ENCODE measurements at places on chromosomes 5 and 9. TPM values are rescaled to one million over a fixed set of nuclear protein-coding genes. Genes with fewer than 3 reads are reported as not detected.

The ITK gene
- total RNA-seq: not detected

The AJM1 gene
- total RNA-seq: 1.8 TPM

The GLIPR2 gene
- total RNA-seq: 47.8 TPM

The MYMK gene
- not detected for total RNA-seq

The NRG2 gene
- 0.51 TPM for total RNA-seq

The TYRP1 gene
- total RNA-seq: 0.17 TPM

The DNAI1 gene
- total RNA-seq: not detected

The SAXO1 gene
- 0.17 TPM for total RNA-seq

The ANKRD18B gene
- 0.17 TPM for total RNA-seq

The CHSY3 gene
- total RNA-seq: 1.3 TPM

The GABRA1 gene
- not detected for total RNA-seq

The CDO1 gene
- total RNA-seq: 6.9 TPM

The ANGPTL2 gene
- total RNA-seq: 163 TPM

The IFNE gene
- 6.6 TPM for total RNA-seq

The PCDHA5 gene
- total RNA-seq: not detected

The SPATA6L gene
- total RNA-seq: 1.2 TPM

The NUTM2G gene
- not detected for total RNA-seq

The CTXN3 gene
- not detected for total RNA-seq

The ELOVL7 gene
- total RNA-seq: under 0.01 TPM

The FYB1 gene
- under 0.01 TPM for total RNA-seq

The IFNA21 gene
- not detected for total RNA-seq

The TGFBI gene
- 270 TPM for total RNA-seq

The SHOC1 gene
- under 0.01 TPM for total RNA-seq

The ADGRD2 gene
- not detected for total RNA-seq

The ABLIM3 gene
- total RNA-seq: 48.1 TPM

The PCDHB11 gene
- total RNA-seq: 0.77 TPM

The RASEF gene
- 1.2 TPM for total RNA-seq

The SHISAL2B gene
- total RNA-seq: not detected

The NXNL2 gene
- total RNA-seq: 1.3 TPM

The WNT8A gene
- not detected for total RNA-seq

The HBEGF gene
- 1.8 TPM for total RNA-seq

The GTF3C5 gene
- total RNA-seq: 32.4 TPM

The SHC3 gene
- 7.7 TPM for total RNA-seq

The FOXE1 gene
- total RNA-seq: not detected

The CDH9 gene
- total RNA-seq: not detected

The ARID3C gene
- under 0.01 TPM for total RNA-seq

The FBP2 gene
- total RNA-seq: not detected

The GABRG2 gene
- total RNA-seq: under 0.01 TPM

The FRRS1L gene
- total RNA-seq: 0.26 TPM

The PRR7 gene
- total RNA-seq: 2.1 TPM

The PAX5 gene
- not detected for total RNA-seq

The FER gene
- 18.5 TPM for total RNA-seq

The C9orf43 gene
- 0.50 TPM for total RNA-seq

The PHF24 gene
- total RNA-seq: 0.17 TPM

The FAXDC2 gene
- total RNA-seq: 11.3 TPM

The RNF180 gene
- 2.8 TPM for total RNA-seq

The WNK2 gene
- under 0.01 TPM for total RNA-seq

The ISL1 gene
- total RNA-seq: not detected

The ANKRD18A gene
- not detected for total RNA-seq

The ZNF483 gene
- total RNA-seq: 1.5 TPM

The COL23A1 gene
- total RNA-seq: not detected

The SLC26A2 gene
- 11.6 TPM for total RNA-seq

The IFNA13 gene
- total RNA-seq: not detected
